SW480 (cell line): ENCODE measurements at places on chromosomes 6 and 20.

GRCh38 chr6:46815130-46815529 lies 21.9 kb downstream of the MEP1A start:
- DNase-seq = peak; percentile 21

- DNase-seq = no peak
Measured at GRCh38 chr6:7803214-7803613, 77.3 kb downstream of the BMP6 start.

DNA sequence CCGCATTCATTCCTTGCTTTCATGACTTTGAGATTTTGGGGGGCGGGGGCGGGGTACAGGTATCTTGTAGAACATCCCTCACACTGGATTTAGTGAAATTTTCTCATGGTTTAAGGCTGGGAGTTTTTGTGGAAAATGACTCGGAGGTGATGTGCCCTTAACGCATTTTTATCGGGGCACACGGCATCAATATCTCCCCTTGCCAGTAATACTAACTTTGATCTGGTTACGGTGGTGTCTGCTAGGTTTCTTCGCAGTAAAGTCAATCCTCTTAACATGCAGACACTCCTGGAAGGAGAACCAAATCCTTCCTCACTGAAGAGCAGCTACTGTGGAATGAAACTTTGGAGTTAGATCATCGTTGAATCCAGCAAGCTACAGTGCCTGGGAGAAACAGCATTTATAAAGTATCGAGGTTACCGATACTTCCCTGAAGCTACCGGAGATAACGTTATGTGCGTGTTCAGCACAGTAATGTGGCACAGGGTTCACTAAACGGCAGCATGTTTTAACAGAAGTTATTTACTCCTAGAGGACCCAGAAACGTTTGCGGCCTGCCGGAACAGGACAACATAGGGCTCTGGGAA lies 1.2 kb upstream of the DYNLRB1 start:
- DNase-seq = no peak

GRCh38 chr6:41878246-41878645 lies 16.9 kb downstream of the USP49 start:
- no peak for DNase-seq

DNA sequence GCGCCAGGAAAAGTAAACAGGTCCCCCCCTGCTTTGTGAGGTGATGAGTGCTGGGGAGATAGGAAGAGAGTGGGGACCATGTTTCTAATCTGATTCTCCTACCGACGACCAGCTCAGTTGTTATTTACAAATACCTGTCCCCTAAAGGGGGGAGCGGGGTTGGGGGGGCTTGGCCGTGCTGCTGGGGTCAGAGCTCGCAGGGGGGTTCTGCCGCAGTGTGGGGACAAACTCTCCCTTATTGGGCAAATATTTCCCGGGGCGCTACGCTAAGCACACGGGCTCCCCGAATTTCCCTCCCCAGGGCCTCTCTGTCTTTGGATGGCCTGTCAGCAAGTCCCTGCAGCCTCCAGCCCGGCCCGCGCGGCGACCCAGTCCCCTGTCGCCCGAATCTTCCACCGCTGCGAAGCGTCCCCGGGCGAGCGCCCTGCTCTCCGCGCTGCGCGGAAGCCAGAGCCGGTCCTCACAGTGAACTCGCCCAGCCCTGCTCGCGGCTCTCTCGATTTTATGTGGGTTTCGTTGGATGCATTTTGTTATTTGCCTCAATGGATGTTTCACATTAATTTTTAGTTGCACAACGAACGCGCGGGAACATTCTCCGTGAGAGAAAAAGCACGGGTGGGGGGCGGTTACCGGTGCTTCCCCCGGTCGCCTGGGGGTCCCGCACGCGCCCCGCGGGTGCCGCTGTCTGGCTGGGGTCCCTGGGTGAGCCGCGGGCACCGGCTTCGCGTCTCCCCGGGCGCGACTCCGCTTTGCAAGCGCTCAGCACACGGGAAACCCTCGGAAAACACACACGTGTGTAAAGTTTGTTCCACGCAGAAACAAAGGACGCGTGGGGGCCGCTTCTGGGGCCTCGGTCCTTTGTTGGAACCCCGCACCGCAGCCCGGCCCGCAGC lies 1.5 kb upstream of the STX16 start:
- DNase-seq = no peak

DNA sequence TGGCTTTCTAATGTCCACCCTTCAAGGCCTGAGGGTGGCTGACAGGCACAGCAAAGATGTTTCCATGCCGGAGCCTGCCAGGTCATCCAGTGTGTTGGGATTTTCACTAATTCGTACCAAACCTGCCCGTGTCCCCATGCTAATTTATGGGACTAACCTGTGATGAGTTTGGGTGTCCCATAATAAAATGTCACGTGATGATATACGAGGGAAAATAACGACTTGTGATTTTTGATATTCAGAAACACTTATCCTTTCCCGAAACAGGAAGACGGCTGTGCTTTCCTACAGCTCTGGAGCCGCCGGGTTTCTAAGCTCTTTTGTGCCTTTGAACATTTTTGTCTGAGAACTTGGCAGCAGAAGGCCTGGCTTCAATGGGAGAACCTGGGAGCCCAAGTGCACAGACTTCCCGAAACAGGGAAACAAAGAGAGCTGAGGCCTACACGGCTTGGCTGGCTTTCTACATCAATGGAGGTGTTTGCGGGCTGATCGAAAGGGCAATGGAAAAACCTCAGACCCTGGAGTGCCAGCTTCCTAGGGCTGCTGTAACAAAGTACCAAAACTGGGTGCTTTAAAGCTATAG lies 171.9 kb upstream of the JARID2 start:
- DNase-seq = no peak

DNA sequence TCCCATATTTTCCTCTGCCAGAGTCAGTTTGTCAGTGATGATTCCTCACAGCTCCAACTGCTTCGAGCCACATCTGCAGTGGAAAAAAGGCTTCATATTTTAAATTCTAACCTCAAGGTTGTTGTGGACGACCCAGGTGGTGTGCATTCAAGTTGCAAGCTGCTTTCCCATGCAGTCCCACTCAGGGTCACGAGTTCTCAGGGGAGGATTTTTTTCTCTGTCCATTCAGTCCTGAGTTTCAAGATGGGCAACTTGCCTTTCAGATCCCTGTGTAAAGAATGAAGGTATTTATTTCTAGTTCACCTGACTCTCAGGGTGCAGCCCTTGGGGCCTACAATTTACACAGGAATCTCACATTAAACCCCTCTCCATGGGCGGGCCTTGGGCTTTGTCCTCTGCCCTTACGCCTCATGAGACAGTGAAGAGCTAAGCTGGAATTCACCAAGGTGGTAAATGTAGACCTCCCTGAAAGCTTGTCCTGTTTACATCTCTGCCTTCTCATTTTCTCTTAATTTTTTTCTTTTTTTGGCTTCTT lies 65.9 kb downstream of the TPD52L1 start:
- no peak for DNase-seq

DNA sequence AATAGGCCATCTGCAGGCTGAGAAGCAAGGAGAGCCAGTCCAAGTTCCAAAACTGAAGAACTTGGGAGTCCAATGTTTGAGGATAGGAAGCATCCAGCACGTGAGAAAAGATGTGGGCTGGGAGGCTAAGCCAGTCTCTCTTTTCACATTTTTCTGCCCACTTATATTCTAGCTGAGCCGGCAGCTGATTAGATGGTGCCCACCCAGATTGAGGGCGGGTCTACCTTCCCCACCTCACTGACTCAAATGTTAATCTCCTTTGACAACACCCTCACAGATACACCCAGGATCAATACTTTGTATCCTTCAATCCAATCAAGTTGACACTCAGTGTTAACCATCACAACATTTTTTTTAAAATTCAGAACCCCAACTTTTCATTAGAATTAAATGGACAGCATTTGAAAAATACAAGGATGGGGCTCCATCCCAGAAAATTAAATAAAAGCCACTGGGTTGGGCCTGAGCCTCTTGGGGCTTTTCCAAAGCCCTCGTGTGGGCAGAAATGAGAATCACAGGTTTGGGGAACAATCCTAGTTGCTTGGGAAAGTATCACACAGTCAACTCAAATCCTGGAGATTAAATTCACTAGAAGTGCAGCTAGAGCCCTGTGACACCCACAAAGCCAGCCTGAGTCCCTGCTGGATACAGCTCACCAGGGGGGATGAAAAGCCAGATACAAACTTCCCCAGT lies 2.2 kb downstream of the CLDN20 start:
- DNase-seq = no peak

GRCh38 chr6:4029687-4030086 lies 49.2 kb downstream of the FAM217A start:
- no peak for DNase-seq

GRCh38 chr6:163655217-163656121 lies 241.0 kb downstream of the QKI start:
- DNase-seq = no peak

GRCh38 chr6:19454001-19454720 lies 383.0 kb upstream of the ID4 start:
- no peak for DNase-seq

DNA sequence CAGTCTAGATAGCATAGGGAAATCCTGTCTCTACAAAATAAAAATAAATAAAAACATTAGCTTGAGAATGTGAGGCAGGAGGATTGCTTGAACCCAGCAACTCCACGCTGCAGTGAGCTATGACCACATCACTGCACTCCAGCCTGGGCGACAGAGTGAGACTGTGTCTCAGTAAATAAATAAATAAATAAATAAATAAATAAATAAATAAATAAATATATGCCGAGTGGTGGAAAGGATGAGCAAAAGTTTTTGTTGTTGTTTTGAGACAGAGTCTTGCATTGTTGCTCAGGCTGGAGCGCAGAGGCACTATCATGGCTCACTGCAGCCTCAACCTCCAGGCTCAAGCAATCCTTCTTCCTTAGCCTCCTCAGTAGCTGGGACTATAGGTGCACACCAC lies 53.4 kb downstream of the TFAP2A start:
- DNase-seq = no peak

DNA sequence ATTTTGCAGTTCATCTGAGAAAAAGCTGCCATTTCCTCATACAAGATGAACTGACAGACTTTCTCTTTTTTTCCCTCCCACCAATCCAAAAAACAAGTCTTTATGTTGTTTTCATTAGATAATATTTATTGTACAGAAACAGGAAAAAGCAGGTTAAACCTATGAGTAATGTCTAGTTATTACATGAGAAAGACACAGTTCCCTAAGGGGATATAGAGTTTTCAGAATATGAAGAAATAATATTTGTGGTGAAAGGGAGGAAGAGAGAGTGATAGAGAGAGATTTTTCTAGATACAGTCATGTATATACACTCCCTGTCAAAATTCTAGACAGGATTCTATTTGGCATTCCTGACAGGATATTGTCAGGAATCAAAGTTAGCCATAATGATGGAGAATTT lies 392.4 kb downstream of the BMP2 start:
- DNase-seq = no peak

DNA sequence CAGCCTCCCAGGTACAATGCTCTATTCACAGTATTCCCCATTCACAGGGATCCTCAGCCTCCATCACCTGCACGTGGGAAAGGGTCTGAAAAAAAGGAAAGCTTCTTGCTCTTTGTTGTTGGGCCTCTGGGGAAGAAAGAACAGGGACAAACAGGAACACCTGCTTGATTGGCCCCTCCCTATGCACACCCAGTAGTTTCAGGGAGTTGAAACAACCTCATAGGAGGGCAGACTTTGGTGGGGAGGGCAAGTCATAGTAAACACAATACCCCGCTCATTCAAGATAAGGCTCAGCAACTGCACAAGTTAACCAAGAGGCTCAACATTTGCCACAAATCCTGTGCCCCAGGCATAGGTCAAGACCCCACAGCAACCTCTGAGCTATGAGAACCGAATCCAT lies 1.7 kb downstream of the GHRH start:
- no peak for DNase-seq

DNA sequence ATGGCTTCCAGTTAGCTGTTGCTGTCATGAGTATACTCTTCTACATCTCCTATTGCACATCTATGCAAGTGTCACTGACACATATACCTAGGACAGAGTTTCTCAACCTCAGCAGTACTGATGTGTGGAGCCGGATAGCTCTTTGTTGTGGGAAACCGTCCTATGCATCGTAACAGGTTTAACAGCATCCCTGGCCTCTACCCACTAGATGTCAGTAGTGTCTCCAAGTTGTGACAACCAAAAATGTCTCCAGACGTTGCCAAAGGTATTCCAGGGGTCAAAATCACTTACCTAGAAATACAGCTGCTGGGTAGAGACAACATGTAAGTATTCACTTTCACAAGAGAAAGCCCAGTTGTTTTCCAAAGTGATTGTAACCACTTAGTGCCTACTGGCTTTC lies 637.6 kb downstream of the RNF144B start:
- DNase-seq = peak; percentile 35

DNA sequence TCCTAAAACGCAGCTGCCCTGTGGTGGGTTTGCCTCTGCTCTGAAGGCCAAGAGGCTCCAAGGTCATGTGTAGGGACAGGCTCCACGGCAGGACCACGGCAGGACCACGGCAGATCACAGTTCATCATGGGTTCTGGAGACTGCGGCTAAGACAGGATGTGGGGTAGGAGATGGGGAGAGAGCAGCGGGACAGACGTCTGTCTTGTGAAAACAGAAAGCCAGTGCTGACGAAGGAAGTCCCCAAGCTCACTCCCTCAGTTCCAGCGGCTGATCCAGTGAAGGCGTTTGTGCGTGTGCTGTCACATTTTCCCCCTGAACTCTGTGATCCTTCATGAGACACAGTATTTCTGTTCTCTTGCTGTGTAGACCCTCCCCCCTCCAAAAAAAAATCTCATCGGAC lies 67.9 kb upstream of the PTGIS start:
- DNase-seq = no peak

DNA sequence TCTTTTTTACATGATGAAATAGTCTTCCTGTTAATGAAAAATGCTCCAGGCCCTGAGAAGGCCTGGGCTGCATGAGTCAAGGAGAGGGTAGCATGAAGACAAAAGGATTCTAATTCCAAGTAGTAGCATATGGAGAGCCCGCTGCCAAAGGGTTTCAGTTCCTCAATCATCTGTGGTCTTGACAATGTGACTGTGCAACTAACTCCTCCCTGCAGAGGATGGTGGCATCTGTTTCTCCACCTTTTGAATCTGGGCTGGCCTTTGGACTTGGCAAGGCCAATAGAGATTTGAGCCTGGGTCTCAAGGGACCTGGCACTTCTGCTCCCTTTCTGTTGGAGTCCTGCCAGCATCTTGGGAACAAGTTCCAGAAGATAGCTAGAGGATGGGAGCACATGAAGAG lies 35.1 kb upstream of the ANKEF1 start:
- no peak for DNase-seq

DNA sequence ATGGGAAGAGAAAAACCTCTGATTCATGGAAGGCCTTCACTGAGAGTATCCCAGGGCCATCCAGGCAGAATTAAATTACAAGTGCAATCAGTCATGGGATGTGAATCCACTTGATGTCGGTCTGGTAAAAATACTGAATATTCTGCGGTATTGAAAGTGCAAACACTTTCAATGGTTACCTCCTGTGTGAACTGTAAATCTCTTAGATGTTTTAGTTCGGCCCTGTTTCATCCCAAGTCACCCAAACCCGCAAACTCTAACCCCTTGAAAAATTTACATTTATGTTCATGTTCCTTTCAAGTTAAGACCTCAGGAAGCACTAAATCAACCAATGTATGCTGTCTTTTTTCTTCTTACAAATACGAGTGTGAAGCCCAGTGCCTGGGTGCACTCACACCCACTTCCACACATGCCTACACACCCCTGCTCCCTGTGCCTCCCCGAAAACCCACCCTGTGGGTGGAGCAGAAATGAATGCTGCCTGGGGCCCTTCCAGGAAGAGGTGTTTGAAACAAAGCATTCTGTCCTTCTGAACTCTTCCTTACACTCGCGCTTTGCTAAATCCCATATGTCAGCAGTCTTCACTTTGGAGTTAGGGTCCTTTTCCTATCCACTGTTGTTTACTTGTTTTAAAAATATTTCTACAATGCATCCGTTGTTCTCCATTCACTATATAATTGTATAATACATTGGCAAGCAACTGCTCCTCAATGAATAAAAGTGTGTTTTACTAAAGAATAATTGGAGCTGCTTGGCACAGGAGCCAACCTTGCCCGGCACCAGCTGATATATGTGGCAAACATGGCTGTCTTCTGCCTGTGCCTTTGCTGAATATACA lies 62.7 kb downstream of the FYN start:
- DNase-seq = peak; percentile 99
